Brain microvascular endothelial cell (primary cell): ENCODE measurements at places on chromosomes 12 and 14.

GRCh38 chr14:39988939-39989338, 556.7 kb upstream of the FBXO33 start:
- no peak for DNase-seq

DNA sequence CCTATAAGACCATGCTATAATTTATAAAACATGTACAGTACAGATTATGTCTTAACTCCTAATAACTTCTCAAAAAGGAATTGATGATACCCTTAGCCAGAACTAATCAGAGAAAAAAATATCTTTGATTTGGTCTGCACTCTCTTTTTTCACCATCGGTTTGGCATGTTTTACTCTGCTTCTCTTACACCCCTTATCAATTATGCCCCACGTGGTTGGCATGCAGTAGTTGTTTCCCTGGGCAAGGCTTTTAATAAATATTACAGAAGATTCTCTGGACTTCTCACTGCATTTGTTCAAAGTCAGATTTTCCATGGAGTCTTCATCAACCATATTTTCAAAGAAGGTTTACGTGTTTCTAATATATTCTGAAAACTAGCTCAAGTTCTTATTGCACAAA, 167.4 kb upstream of the LRIG3 start:
- DNase-seq: no peak

DNA sequence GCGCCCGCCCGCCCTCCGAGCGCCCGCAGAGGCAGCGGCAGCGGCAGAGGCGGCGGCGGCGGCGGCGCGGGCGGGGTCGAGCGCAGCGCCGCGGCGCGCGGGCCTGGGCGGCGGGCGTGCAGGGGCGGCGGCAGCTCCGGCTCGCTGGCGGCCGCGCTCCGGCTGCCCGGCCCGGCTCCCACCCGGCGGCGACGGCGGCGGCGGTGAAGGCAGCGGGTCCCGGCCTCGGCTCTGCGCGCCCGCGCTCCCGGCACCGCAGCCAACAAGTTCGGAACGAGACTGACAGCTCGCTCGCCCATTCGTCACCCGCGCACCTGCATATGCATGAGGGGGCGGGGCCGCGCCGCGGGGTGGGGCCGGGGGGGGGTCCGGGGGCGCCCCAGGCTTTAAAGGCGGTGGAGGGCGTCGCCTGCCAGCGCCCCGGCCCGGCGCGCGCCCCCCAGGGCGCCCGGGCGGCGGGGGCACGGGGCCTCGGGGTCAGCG, at the start of gene JAG2:
Gene JAG2, minus strand, starts transcription at position 281 of the 483 bp plus-strand sequence. CDS start 356 bp downstream, outside the sequence.
- peak; percentile 12 for DNase-seq

GRCh38 chr12:18886962-18887361, 149.0 kb downstream of the CAPZA3 start:
- peak; percentile 18 for DNase-seq

DNA sequence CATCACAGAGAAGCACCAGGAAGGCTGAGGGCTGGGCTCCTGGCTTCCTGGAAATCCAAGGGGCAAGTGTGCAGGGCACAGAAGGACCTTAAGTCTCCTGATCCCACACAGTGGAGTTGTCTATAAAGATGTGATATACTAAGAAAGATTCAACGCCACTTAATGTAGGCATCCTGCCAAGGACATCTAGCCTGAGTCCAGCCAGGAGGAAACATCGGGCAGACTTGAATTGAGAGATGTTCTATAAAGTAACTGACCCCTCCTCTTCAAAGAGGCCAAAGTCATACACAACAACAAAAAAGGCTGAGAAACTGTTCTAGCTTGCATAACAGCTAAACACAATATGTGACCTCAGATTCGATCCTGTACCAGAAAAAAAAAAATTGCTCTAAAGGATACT, 299.5 kb upstream of the NOS1 start:
- no peak for DNase-seq

DNA sequence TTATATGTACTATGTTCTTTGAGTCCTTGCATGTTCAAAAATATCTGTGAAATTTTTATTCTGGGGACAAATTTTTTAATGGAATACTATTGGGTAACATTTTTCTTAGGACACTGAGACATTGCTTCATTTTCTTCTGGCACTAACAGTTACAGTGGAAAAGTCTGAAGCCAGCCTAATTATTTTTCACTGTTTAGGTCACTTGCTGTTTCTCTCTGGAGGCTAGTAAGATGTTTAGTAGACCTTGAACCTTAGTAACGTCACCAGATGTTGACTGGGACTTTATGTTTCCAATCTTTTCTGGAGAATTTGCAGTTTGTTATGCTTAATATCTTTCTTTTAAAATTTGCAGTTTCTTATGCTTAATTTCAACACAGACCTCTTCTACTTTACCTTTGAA, 12.3 kb upstream of the EPYC start:
- no peak for DNase-seq

DNA sequence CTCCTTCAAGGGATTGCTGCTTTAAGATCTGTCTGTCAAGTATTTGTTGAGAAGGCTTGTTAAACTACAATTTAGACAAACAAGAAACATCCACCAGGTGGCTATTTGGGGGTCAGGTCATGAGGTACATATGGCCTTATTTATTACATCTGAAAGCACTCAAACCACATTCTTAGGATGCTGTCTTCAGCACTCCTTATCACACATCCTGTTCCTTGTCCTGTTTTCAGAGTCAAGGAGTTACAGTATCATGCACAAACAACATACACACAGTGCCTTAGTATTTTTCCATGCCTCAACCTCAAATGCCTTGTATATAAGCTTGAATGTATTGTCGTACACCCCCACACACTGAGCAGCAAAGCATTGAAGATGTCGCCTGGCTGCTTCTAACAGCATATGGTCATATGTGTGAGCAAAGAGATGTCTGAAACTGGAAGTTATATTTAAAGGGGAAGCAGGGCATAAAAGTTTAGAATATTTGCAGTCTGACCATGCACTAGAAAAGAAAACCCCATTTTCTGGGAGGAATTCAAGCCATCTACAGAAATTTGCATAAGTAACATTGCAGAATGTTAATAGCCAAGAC, 83.8 kb downstream of the KCNMB4 start:
- DNase-seq: no peak

DNA sequence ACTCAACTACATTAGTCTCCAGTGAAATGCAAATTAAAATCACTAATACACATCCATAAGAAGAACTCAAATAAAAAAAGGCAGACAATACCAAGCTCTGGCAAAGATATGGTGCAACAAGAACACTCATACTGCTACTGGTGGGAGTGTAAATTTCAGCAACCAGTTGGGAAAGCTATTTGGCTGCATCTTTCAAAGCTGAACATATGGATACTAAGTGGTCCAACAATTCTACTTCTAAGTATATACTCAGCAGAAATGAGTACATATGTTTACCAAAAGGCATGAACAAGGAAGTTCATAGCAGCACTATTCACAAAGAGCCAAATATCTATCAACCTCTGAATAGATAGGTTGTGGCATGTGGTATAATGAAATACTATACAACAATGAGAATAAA, 27.3 kb downstream of the CAPS2 start:
- DNase-seq: no peak

DNA sequence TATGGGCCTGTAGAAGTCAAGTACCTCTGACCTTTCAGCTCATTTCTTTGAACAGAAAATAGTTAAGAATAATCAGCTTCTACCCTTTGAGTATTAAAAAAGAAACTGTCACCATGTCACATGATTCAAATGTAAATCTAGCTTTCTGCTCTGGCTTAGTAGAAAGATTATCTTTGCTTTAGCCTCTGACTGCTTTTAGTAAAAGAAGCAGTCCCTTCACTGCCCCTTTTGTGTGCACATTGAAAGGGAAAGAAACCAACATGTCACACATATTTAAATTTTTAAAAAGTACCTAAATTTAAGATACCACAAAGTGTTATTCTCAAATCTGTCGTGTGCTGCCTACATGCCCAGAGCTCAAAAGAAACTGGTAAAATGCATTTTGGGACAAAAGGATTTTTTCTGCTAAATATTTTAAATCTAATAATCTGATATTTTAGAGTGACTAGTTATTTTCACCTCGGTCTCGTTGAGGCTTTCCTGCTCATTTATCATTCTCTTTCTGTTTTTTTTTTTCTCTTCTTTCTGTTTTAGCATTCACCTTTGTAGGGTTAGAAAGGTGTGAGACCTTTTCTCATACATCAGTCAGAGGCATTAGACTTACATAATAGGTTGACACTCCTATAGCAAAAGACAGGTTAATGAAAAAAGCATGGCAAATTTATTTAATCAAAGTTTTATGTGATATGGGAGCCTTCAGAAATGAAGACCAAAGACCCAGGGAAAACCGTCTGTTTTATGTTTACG, 41.3 kb downstream of the SLC16A7 start:
- no peak for DNase-seq

DNA sequence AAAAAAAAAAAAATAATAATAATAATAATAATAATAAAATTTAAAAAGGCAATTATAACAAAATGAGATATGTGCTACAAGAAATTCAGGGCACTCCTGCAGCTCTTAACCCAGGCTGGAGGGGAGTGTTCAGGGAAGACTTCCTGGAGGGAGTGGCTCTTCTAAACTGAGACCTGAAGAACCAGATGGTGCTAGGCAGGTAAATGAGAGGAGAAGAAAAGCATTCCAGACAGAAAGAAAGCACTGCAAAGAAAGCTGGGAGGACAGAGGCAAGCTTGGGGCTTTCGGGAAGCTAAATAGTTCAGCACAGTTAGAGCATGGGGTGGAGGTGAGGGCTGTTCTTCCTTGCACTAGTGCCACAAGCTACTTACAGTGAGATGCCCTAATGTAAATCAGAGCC, 9.9 kb upstream of the SRSF9 start:
- no peak for DNase-seq

DNA sequence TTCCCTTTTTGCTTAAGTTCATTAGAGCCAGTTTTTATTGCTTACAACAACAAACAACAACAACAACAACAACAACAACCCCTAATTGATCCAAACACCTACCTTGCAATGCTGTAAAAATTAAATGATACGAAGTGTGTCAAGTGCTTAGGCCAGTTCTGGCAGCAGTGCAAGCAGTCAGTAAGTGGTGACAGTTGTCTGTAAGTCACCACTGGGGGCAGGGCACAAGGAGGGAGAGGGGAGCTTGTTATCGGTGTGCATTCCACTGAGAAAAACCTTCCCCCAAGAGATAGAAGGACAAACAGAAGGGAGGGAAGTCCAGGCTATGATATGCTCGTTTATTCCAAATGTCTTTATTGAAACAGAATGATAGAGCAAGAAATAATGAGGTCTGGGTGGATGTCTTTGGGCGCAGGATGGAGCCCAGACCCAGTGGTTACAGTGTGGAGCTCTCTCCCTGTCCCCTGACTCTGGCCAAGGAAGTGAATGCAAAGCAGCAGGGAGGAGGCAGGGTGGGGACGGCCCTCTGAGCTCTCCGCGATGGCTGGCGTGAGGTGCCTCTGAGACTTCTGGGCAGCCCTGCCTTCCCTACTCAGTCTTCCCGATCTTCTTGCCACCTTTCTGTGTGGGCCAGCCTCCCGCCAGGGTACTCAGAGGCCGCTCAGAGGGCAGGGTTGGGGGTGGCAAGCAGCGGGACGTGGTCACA, 6.5 kb downstream of the SLC22A17 start:
- DNase-seq: no peak

GRCh38 chr14:103520657-103521437, 1.8 kb downstream of the CKB start:
- peak; percentile 47 for DNase-seq

- no peak for DNase-seq
Observed at GRCh38 chr12:18752947-18753346, 15.0 kb downstream of the CAPZA3 start.

- no peak for DNase-seq
Observed at GRCh38 chr12:101671157-101671791, 26.2 kb upstream of the CHPT1 start.

- DNase-seq: peak; percentile 32
Observed at GRCh38 chr12:22321638-22322037, 12.9 kb downstream of the ST8SIA1 start.

DNA sequence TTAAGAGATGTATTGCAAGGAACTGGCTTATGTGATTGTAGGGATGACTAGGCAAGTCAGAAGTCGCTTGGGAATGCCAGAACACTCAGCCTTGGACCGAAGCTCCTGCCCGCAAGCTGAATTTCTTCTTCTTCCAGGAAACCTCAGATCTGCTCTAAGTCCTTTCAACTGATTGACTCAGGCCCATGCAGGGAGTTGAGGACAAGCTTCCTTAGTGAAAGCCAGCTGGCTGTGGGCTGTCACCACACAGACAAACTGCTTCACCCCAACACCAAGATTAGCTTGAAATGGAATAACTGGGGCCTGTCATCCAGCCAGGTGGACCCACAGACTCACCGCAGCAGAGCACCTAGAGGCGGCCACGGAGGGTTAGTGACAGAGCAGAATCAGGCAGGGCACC, 24.7 kb downstream of the BDKRB2 start:
- no peak for DNase-seq

DNA sequence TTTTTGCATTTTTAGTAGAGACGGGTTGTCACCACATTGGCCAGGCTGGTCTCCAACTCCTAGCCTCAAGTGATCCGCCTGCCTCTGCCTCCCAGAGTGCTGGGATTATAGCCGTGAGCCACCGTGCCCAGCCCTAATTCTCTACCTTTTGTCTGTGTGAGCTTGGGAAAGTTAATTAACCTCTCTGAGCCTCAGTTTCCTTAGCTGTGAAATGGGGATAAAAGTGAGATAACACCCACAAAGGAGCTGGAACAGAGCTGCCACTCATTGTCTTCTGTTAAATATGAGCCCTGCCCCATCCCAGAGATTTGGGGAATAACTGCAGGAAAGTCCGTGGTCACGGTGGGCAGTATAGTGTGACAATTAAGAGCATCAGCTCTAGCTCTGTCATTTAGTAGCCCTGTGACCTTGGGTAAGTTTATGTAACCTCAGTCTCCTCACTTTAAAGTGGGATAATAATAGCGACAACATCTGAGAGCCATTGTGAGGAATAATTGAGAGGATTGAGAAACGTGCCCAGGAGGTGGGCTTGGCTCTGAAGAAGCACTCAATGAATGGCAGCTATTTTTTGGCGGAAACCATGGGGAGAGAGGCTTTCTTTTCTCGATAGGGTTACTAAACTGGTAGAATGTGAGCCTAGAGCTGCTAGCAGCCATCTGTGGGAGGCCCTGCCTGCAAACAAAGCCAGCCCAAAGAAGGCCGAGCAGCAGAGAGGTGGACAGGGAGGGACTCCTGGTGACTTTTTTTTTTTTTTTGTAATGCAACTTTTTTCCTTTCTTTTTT, 60.8 kb upstream of the MED13L start:
- no peak for DNase-seq

GRCh38 chr12:115920395-115921183, 356.9 kb downstream of the MED13L start:
- DNase-seq: no peak

GRCh38 chr14:67636361-67636919, 16.7 kb downstream of the ARG2 start:
- DNase-seq: no peak

DNA sequence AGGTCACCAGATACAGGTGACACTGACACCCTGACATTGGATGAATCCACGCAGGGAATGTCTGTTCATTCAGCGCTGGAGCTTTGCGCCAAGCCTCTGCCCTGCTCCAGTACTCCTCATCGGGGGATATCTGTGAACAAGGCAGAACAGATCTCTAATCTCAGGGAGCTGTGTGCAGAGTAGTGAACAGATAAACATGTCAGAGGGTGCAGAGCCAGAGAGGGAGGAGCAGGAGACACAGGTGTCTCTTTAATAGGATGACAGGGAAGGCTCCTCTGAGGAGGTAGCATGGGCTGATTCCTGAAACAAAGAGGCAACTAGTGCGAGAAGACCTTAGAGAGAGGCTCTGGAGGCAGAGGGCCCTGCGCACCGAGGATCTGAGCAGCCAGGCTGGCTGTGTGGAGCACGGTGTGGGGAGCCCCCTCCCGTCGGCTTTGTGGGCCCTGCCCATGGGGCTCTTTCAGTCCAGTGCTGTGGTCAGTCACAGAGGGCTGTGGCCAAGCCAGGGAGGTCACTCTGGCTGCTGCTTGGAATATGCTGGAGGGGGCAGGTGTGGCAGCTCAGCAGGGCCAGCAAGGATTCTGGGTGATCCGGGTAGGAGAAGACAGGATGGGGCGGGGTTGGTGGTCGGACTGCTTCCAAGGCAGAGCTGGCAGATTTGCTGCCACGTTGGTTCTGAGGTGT, 55.6 kb downstream of the TECPR2 start:
- DNase-seq: no peak
